ENCODE measurements at places on chromosomes 6 and 20. TPM values are rescaled to one million over a fixed set of nuclear protein-coding genes. Genes with fewer than 3 reads are reported as not detected.
A peak's percentile ranks its signal among the peaks of the same experiment; 100 is the strongest.

GRCh38 chr6:6891125-6891721 lies 216.5 kb upstream of the RREB1 start:
- no peaks in the 10 kb centered on the region for H3K36me3 ChIP-seq
- DNase-seq = peak; percentile 74
- no peak overlapping the region for H3K27ac ChIP-seq
- no peak overlapping the region for H3K4me3 ChIP-seq
- H3K4me1 ChIP-seq = peaks cover 10% of the 10 kb centered on the region

- no peaks in the 10 kb centered on the region for H3K36me3 ChIP-seq
- no peak overlapping the region for H3K4me3 ChIP-seq
- peaks cover 94% of the 10 kb centered on the region for H3K27me3 ChIP-seq
- no peaks in the 10 kb centered on the region for H3K4me1 ChIP-seq
Observed at GRCh38 chr6:37758647-37759046, 60.9 kb upstream of the ZFAND3 start.

- no peak overlapping the region for H3K4me3 ChIP-seq
- no peaks in the 10 kb centered on the region for H3K36me3 ChIP-seq
- H3K27ac ChIP-seq = no peak overlapping the region
- no peak for DNase-seq
- no peaks in the 10 kb centered on the region for H3K4me1 ChIP-seq
Observed at GRCh38 chr6:85726206-85726605, 83.5 kb upstream of the SYNCRIP start.

DNA sequence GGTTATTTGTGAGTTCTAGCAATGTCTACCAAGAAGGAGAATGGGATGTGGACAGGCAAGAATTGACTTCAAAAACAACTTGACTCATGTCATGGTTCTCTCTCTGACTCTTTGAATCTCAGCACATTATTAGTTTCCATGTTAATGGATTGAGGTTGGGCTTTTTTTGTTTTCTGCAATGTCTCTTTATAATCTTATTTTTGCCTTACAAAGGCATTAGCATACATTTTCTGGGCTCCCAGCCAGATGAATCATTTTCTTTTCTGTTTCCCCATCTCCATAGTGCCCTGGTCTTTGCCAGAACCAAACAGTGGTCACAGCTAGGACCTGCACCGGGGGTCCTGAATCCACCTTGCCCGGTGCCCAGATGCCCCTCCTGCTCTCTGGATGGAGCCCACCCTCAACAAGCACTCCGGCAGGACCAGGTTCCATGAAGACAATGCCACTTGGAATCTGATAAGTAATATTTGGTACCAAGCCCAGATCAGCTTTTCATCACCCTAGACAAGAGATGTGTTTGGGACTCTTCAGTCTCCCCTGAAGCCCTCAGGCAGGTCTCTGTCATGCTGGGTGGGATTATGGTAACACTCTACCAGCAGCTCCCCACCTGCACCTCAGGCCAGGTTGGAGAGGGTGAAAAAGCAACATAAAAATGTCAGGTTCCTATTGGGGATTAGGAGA lies 266.7 kb upstream of the SULF2 start:
- no peak overlapping the region for H3K27ac ChIP-seq
- no peaks in the 10 kb centered on the region for H3K27me3 ChIP-seq
- no peak overlapping the region for H3K4me3 ChIP-seq
- H3K4me1 ChIP-seq = no peaks in the 10 kb centered on the region

Gene VGLL2
- total RNA-seq = not detected

Gene GSTA2
- 1.7 TPM for total RNA-seq

Data from endodermal cell (in vitro differentiated cells).